Peyer's patch (tissue), 4 donors: ENCODE measurements at places on chromosomes 11 and 22.
A peak's percentile ranks its signal among the peaks of the same experiment; 100 is the strongest.

GRCh38 chr22:40123387-40123786 is 54.3 kb upstream of the TNRC6B start:
- H3K4me1 ChIP-seq: no peaks in the 10 kb centered on the region
- H3K4me3 ChIP-seq: no peak overlapping the region
- H3K36me3 ChIP-seq: peaks cover 15% of the 10 kb centered on the region

- no peaks in the 10 kb centered on the region for H3K4me1 ChIP-seq
- H3K27me3 ChIP-seq: no peaks in the 10 kb centered on the region
- H3K36me3 ChIP-seq: no peaks in the 10 kb centered on the region
- peak overlapping the region; percentile 89 for H3K27ac ChIP-seq
- peak overlapping the region; percentile 5 for H3K4me3 ChIP-seq
- DNase-seq: no peak
Observed at GRCh38 chr11:10692531-10693115, 932 bp downstream of the IRAG1 start.

GRCh38 chr22:27144321-27144720 is 486.9 kb downstream of the MIAT start:
- H3K27me3 ChIP-seq: no peaks in the 10 kb centered on the region
- no peaks in the 10 kb centered on the region for H3K4me1 ChIP-seq
- no peaks in the 10 kb centered on the region for H3K36me3 ChIP-seq
- no peak overlapping the region for H3K4me3 ChIP-seq

DNA sequence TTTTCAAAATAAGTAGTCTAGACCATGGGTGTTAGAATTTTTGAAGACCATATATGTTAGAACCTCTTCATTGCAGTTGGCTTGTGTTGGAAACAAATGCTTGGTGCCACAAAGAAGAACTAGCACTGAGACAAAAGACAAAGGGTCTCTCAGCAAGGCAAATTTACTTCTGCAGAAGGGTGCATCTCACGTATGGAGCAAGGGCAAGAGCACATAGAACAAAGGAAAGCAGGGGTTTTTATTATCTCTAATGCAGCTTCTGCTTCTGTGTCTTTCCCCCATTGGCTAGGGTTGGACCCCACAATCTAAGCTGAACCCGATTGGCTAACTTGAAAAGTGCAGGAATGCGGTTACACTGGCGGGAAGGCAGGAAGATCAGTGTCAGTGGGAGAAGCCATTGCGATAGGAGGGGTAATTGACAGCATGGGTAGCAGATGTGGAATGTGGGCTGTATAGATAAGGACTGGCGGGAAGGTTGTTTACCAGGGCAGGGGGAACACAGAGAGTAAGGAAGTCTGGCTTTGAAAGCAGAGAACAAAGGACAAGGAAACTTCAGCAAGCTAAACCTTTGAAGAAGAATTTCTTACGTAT is 9.2 kb upstream of the RBMXL2 start:
- H3K4me1 ChIP-seq: no peaks in the 10 kb centered on the region
- no peaks in the 10 kb centered on the region for H3K36me3 ChIP-seq
- H3K27me3 ChIP-seq: no peaks in the 10 kb centered on the region
- no peak overlapping the region for H3K4me3 ChIP-seq

DNA sequence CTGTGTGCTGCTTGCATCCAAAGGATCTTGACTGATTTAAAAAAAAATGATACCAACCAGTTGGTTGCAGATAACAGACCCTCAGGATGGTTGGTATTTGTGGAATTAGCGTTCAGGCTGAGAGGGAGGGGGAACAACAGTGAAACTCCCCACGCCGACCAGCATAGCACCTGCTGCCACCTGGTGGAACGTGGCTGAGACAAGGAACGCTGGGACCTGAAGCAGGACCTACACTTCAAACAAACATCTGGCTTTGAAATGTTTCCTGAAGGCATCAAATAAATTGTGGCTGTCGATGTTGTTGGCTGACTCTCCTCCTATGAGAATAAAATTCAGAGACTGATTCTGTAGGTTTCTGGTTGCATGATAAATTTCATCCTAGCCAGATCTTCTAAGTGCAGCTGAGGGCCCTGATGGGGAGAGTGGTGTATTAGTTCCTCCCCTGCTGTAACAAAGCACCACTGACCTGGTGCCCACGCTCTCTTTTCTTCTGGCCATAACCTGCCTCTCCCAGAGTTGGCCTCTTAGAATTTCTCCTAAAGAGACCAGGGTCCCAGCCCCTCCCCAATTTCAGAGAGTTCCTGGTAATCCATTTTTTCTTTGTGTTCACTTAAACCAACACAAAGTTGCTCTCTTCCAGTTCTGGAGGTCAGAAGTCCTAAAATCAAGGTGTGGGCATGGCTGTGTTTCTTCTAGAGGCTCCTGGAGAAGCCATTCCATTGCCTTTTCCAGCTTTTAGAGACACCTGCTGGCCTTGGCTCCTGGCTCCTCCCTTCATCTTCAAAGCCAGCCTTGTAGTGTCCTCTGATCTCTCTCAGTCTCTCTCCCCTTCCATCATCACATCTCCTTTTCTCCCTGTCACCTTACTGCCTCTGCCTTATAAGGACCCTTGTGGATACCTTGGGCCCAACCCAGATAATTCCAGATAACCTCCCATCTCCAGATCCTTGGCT is 17.3 kb downstream of the APOL2 start:
- no peaks in the 10 kb centered on the region for H3K4me1 ChIP-seq
- no peak overlapping the region for H3K27ac ChIP-seq
- H3K27me3 ChIP-seq: no peaks in the 10 kb centered on the region

- no peaks in the 10 kb centered on the region for H3K27me3 ChIP-seq
- no peak overlapping the region for H3K27ac ChIP-seq
- no peaks in the 10 kb centered on the region for H3K36me3 ChIP-seq
- H3K4me1 ChIP-seq: no peaks in the 10 kb centered on the region
Observed at GRCh38 chr11:9799886-9800285, 136.0 kb downstream of the SWAP70 start.
